CD8-positive, alpha-beta T cell (primary cell): ENCODE measurements at places on chromosomes 16 and 17.

- DNase-seq, result no peak
These were observed 114.6 kb downstream of the PRKCB start for GRCh38 chr16:23950291-23950894.

DNA sequence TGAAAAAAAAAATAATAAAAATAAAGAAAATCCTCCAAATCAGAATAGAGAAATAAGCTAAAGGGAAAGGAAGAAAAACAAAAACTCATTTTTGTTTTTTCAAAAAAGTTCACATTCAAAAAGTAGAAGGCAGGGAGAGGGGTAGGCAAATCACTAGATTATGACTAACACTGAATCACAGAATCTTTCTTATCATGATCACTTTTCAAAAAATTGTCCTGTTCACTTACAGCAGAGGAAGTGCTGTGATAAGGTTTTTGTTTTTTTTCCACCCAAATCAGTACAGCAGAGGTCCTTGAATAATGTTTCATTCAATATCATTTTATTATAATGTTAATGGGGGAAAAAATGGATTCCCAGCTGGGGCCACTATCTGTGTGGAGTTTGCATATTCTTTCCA is 106.4 kb downstream of the CA4 start:
- DNase-seq, result no peak

GRCh38 chr16:16143038-16143763 is 80.1 kb downstream of the ABCC6 start:
- DNase-seq, result no peak

- no peak for DNase-seq
These were observed 18.6 kb downstream of the GRIN2C start for GRCh38 chr17:74840989-74841666.

DNA sequence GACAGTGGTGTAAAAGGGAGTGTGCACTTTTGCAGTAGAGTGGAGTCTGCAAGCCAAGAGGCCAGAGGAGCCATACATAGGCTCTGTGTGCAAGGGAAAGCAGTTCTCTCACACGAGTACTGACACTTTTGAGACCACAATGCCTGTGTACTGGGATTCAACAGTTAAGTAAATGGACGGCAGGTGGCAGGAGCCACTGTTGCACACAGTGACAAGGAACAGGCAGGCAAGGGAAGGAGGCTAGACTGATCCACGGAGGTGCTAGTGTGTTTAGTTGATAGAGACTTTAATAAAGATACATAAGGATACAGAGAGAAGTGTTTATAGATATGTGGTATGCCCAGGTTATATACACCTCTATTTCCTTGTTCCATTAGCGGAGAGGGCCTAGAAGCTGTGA is 67.0 kb downstream of the MPRIP start:
- DNase-seq, result no peak

GRCh38 chr17:66713533-66714042 is 121.3 kb upstream of the CACNG5 start:
- DNase-seq, result no peak

GRCh38 chr17:40095944-40096791 is 4.2 kb downstream of the NR1D1 start:
- peak; percentile 73 for DNase-seq

GRCh38 chr17:9072696-9073339 is 51.5 kb downstream of the NTN1 start:
- DNase-seq, result no peak

GRCh38 chr17:83136156-83136555 is 56.7 kb downstream of the METRNL start:
- no peak for DNase-seq

DNA sequence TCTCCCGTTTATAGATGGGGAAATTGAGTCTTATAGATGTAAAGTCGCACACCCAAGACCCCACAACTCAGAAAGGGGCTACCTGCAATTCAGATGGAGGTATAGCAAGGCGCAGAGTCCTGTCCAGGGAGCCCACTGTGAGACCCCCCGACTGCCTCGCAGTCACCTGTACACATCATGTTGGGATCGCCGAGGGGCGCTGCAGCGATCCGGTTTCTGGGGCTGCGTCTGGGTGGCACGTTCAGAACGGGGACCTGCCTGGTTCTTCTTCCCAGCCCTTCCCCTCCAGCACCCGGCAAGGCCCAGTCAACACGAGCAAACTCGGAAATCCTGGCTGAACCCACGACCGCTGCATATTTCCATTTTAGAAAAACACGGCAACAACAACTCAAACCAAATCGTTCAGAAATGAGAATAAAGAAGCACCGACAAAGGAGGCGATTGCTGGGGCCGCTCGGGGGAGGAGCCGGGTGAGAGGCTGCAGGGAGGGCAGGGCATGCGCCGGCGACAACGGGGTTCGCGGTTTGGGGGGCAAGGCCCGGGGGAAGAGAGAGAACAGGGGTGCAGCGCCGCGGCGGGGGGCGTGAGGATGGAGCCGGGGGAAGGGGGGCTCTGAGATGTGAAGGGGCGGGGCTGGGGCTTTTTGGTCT is 643 bp downstream of the HSDL1 start:
- no peak for DNase-seq

DNA sequence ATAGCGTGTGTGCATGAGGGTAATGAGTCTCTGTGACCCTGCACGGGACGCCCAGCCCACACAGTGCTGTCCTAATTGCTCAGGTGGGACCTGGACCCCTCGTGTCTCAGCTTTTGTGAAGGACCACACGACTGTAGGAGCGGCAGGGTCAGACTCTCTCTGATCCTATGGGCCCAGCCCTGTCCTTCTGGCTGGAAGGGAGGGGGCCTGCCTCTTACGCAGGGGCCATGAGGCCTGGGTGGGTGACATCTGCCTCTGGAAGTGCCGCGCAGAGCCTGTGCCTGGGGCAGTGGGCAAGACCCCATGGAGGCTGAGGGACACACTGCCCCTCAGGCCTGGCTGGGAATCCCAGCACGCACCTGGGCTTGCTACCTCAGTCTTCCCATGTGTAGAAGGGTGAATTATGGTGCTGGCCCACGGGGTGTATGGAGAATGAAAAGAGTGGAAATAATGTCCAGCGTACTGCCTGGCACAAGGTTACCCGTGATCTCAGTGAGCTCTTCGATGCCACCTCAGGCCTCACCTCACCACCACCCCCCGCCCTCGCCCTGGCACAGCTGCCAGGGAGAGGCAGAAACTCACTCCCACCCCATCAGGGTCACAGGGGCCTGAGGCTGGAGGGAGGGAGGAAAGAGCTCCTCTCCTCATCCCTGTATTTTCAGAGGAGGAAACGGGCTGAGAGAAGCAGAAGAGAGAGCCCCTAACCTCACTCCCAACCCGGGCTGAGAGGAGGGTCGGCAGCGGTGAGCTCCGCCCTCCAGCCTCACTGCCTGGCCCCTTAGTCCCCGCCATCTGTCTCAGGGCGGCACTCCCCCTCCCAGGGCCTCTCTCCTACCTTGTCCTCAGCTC is 27.1 kb upstream of the DBNDD1 start:
- no peak for DNase-seq

DNA sequence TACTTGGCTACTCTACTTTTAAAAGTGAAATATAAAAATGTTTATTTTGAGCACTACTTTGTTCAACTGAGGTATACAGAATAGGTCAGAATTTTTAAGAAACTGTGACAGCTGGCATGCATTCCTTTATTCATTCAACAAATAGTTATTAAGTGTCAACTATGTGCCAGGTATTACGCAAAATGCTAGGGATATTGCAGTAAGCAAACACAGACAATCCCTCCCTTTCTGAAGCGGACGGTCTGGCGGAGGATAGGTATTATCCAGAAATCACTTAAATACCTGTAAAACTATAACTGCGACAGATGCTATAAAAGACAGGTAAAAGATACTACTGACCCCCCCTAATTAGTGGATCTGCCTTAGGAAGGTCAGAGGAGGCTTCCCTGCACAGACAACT is 26.1 kb downstream of the METTL16 start:
- DNase-seq, result no peak

DNA sequence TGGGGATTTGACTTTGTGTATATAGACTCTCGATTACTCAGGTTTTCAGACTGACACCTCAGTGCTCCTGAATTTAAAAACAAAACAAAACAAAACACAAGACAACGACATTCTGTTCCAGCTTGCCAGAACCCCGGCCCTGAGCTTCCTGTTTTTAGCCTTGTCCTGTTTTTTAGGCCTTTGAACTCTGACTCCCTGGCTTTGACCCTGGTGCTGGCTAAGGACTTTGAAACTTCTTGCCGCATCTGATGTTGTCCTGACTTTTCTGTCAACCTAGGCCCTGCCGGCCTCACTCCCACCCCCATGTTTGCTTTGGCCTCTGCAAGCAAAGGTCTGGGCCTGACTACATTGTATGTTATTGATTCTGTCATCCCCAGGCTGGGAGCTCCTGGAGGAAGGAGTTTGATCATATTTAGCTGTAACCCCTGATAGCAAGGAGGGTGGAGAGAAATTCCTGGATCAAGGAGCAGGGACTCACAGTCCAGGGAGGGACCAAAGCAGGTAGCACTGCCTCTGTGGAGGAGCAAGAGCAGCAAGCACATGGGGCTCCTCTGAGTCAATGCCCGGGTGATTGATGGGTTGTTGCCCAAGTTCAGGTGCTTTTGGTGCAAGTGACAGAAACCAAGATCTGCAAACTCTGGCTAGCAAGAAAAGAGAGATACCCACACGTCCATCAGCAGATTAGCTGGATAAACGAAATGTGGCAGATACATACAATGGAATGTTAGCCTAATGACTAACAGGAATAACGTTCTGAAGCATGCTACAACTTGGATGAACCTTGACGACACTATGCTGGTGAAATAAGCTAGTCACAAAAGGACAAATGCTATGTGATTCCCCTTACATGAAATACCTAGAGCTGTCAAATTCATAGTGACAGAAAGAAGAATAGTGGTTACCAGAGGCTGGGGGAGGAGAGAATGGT is 7.7 kb downstream of the CCL16 start:
- DNase-seq, result no peak

DNA sequence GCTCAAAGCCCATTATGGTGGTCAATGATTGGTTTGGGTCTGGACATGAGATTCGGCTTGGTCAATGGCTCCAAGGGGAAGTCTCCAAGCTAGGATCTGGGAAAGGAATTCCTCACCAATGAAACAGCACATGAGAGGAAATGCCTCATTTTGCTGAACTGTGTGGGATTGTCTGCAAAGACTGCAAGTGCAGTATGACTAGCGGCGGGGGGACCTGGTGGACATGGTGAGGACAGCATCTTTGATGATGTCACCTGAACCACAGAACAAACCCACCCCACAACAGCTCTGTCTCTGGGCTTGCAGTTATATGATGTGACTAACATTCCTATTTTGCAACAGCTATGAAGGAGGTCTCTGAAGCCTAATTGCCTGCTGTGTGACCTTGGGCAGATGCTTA is 50.6 kb upstream of the NKD1 start:
- peak; percentile 45 for DNase-seq

- no peak for DNase-seq
These were observed 3.8 kb upstream of the CBFB start for GRCh38 chr16:67025210-67025550.

DNA sequence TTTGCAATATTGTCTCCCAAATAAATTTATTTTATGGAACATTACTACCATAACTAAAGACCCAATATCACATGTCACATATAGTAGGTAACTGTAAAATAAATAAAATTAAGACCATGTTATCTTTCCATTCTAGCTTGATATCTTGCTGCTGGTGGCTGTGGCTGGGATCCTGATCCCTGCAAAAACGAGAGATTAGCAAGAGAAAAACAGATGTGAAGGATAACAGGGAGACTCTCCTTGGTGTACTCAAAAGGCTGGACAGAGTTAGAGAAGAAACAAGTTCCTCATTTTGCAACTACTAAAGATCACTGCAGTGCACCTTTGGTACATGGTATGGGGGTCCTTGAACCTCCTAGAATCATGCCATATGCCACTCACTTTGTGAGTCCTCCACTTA is 49.7 kb downstream of the ARHGAP27 start:
- no peak for DNase-seq

DNA sequence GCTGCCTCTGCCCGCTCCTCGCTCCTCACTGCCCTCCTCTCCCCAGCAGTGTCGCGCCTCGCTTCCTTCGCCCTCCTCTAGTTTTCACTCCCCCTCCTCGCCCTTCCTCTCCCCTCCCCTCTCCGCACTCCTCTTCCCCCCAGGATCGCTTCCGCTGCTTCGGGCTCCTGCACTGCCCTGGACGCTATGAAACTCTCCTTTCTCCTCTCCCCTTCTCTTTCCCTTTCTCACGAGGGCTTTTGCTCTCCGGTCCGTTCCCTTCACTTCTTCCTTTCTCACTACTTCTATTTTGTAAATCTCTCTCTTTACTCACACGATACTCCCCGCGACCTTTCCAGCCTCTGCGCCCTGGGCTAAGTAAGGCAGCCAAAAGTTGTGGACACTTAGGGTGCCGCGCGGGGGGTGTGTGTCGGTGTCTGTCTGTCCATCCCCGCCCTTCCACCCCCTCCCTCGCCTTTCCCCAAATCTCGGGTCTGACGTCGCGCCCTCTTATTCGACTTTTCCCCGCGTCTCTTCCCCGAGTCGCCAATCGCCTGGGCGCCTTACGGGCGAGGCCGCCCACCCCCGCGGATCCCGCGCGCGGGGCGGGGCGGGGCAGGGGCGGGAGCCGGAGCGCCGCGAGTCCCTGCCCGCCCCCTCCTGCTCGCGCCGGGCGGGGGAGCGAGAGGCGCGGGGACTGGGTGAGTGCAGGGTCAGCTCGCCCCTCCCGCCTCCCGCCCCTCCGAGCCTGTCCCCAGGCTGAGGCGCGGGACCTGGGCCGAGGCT is at the start of gene IRX3:
IRX3 (minus strand) TSS at position 422 of the 765 bp plus-strand sequence. CDS start 737 bp downstream, outside the sequence.
- no peak for DNase-seq

DNA sequence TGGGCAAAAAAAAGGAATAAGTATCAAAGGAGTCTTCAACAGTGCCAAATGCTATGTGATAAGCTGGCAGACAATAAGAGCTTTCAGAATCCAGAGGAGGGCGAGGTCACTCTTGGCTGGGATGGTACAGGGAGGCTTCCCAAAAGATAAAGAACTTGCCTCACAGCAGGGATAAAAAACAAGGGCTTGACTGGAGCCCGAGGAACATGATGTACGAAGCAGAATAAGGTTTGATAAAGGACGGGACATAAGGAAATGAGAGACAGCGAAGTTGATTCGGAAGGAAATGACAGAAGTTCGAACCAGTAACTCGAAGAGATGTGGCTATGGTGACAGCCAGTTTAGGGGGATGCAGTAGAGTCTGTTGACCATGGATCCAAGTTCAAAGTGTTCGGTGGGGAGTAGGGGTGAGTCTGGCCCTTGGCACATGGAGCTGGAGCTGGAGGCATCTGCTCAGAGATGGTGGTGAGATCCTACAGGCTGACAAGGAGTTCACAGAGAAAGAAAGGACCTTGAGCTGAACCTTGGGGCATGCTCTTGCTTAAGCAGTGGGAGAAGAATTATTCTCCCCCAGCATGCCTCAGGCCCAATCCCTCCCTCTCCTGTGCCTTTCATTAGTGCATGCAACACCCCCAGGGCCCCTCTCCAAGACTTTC is 137.6 kb upstream of the RCVRN start:
- no peak for DNase-seq

- no peak for DNase-seq
These were observed 6.7 kb upstream of the ABCC3 start for GRCh38 chr17:50627782-50628601.

GRCh38 chr16:67914758-67915495 is 16.7 kb downstream of the CTRL start:
- DNase-seq, result no peak

GRCh38 chr16:856101-856500 is 55.6 kb upstream of the GNG13 start:
- no peak for DNase-seq

- DNase-seq, result peak; percentile 6
These were observed 49.7 kb downstream of the TBC1D16 start for GRCh38 chr17:79985943-79986391.
